Fibroblast of skin of right biceps (primary cell): ENCODE measurements at places on chromosomes 16 and 17.

DNA sequence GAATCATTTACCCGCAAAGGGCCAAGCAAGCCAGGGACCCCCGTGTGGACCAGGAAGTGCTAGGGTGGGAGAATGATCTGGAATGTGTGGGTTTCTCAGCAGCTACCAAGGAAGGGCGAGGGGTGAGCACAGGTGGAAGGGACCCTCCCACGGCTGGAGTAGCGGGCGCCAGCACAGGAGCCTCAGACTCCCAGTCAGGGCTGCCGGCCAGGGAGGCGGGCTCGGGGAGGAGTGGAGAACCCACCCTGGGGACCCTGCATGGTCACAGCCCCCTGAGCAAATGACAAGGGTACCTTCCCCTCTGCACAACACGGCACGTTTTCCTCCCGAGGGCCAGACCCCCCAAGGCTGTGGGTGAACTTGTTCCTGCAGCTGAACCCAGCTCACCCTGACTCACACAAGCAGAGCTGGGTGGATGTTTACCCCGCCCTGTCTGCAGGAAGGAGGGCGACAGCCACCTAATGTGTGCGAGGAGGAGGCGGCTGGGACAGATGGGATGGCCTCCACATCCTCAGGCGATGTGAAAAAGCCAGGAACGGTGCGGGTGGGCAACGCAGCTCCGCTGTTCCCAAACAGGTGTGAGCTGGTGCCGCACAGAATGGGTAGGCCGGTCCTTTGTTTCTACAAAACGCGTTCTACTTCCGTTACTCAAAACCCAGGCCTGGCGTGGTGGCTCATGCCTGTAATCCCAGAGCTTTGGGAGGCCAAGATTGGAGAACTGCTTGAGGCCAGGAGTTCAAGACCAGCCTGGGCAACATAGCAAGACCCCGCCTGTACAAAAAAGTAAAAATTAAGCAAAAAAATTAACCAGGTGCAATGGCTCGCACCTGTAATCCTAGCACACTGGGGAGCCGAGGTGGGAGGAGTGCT lies 6.2 kb downstream of the ECI1 start:
- no peak for DNase-seq

GRCh38 chr17:38727736-38728135 lies 2.4 kb upstream of the CISD3 start:
- no peak for DNase-seq

DNA sequence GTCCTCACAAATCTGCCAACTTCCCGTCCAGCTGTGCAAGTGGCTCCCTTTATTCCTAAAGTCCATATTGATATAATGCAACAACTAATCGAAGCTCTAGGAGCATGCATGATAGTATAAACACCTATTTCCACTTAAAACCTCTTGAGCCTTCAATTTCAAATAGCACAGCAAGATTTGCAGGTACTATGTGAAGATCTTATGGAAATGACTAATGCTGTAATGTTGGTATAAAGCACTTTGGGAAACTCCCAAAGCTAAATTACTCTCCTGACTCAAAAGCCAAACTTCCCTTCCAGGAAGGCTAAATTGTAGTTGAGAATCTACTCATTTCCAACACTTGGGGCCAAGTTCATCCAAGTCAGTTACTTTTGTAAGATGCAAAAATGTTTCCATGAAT lies 287.6 kb upstream of the CDH11 start:
- DNase-seq = peak; percentile 64

- no peak for DNase-seq
These were observed 120.2 kb upstream of the SALL1 start for GRCh38 chr16:51271156-51271701.

DNA sequence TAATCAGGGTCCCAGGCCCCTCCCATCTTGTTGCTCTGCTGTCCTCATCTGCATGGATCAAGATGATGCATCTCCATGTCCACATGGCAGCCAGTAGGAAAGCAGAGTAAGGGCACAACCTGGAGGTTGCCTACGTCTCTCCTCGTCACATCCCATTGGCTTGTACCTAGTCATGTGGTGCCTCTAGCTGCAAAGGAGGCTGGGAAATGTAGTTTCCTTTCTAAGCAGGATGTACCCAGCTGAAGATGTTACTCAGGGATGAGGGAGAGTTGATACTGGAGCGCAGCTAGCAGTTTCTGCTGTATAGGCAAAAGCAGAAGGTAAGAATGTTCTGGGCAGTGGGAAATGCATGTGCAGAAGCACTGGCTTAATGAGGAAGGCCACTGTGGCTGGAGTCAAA lies 20.8 kb downstream of the ABCC1 start:
- no peak for DNase-seq

GRCh38 chr16:9392956-9393355 lies 301.5 kb downstream of the HAPSTR1 start:
- DNase-seq = no peak

DNA sequence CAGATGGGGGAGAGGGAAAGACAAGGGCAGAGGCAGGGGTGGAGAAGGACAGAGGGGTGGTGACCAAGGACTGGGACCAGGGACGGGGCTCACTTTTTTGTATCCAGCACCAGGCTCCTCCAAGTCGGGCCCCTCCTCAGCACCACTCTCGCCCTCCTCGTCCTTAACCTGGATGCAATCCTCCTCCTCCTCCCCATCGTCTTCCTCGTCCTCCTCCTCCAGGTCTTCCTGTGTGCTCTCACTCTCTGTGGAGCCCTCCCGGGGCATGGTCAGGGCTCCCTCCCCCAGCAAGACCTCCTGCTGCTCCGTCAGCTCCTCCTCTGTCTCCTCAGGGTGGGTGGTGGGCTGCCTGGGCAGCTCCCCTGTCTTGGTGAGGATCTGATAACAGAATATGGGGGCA lies 16.8 kb downstream of the G6PC3 start:
- DNase-seq = no peak

GRCh38 chr17:36877771-36878170 lies 59.5 kb upstream of the LHX1 start:
- peak; percentile 29 for DNase-seq

- DNase-seq = no peak
These were observed 11.7 kb downstream of the CCDC57 start for GRCh38 chr17:82200743-82201497.

GRCh38 chr17:64131606-64132270 lies 1.8 kb upstream of the ERN1 start:
- DNase-seq = no peak
